ENCODE measurements at places on chromosomes 7 and 10.

- no peak for DNase-seq
These were observed 60.8 kb upstream of the CYP2C18 start for GRCh38 chr10:94622666-94623205.

GRCh38 chr10:22805304-22805703 is 90.9 kb upstream of the PIP4K2A start:
- no peak for DNase-seq

DNA sequence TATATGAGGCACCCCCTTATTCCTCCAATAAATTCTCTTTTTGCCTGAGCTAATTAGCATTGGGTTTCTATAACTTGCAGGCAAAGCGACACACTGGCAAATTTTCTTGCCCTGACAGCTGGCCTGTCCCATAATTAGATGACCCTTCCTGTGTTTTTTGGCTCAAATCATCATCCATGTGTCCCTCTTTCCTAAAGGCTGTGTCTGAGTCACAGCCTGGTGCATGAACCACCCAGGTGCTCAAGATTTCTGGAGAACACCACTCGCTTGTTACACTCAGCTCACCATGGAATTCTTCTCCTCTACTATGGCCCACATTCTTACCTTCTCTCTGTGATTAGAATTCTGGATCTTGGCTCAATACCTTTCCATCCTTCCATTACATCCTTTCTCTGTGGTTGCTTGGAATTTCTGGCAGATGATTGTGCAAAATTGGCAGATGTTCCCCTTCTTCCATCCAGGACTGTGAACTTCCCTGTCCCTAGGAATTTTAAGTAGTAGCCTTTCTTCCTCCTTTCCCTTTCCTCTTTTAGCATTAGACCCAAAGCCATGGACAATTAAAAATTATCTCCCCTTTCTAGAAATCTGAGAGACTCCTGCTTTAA is 116.0 kb upstream of the ANKRD1 start:
- no peak for DNase-seq

DNA sequence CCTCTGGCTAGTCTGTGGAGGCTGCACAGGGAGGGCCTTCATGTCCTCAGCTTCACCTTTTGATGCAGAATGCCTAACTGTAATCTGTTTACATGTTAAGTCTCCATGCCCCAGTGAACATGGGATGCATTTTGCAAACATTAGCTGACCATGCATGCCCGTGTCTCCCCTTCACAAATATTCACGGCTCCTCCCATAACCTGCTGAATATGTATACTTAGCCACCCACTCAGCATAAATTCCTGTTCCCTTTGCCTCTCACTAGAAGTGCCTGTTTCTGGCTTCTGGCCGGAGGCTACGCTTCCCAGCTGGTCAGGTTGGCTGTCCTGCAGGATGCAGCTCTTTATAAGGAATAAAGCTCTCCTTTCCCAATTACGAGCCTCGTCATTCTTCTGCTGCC is 552.7 kb downstream of the DNAJB6 start:
- DNase-seq: no peak

GRCh38 chr10:4588824-4589223 is 237.2 kb upstream of the AKR1E2 start:
- DNase-seq: no peak

DNA sequence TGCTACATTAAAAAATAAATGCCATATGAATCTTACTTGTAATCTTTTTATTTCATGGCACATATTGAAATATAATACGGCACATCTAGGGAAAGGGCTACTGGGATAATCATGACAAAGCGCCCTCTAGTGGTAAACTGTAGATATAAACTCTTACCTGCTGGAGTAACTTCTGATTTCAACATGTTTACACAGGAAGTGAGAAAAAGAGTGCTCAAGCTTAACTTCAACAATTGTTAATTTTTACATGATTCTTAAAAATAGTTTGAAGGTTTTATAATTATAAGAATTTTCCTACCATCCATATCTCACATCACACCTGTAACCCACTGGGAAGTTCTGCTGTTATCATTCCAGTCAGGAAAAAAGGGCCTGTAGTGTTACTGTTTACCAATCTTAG is 2.0 kb upstream of the HEPACAM2 start:
- peak; percentile 57 for DNase-seq
